ENCODE measurements at places on chromosomes 11 and 22.

DNA sequence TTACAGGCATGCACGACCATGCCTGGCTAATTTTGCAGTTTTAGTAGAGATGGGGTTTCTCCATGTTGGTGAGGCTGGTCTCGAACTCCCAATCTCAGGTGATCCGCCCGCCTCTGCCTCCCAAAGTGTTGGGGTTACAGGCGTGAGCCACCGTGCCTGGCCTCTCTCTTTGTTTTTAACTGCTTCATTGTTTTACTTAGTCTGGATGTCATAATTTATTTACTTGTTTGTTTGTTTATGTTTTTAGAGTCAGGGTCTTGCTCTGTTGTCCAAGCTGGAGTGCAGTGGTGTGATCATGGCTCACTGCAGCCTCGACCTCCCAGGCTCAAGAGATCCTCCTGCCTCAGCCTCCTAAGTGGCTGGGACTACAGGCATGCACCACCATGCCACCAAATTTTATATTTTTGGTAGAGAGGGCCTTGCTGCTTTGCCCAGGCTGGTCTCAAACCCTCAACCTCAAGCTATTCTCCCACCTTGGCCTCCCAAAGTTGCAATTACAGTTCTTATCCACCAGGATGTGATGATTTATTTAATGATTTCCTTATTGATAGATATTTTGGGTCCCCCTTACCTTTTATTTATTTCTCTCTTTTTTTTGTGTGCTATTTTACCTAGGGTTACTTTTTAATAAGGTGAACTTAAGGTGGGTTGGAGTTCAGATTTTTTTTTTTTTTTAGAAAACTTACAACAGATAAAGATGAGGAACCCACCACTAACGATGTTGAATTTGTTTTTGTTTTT is 52.6 kb upstream of the ADA2 start:
- no peak for DNase-seq

- DNase-seq, result no peak
Observed at GRCh38 chr22:17890245-17890671, 116.0 kb upstream of the BID start.

GRCh38 chr11:95499516-95500135 is 268.6 kb upstream of the SESN3 start:
- no peak for DNase-seq

DNA sequence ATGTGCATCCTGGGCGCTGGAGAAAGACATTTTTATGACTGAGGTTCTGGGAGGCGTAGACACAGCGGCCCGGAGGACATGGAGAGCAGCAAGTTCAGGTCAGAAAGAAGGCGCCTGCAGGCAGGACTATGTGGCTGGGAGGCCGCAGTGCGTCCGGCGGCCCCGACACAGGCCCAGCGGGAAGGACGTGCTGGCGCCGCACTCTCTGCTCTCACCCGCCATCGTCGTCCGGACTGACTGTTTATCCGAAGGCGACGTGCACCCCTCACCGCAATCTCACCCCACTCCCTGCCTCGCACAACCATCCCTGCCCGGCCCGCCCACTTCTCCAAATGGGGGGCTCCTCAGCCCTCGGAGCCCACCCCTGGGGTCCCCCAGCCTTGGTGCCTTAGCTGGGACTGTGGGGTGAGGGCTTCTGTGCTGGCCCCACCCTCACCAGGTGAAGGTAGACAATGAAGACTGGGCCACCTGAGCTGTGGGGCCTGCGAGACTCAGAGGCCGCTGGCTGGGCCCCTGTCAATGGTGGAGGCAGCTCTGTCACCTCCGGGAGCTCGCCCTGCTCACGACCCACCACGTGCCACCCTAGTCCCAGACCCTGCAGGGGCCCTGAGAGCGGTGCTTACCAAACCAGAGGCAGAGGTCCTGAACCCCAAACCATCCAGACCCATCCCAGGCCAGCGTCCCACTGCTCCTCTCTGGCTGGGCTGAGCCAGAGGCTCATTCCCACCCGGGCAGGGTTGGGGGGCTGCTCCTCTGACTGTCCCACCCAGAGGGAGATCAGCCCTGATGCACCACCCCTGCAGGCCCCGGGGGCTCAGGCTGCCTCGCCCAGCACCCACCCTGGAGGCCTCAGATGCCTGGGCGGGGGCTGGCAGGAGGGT is 16.2 kb upstream of the MUC5B start:
- no peak for DNase-seq

DNA sequence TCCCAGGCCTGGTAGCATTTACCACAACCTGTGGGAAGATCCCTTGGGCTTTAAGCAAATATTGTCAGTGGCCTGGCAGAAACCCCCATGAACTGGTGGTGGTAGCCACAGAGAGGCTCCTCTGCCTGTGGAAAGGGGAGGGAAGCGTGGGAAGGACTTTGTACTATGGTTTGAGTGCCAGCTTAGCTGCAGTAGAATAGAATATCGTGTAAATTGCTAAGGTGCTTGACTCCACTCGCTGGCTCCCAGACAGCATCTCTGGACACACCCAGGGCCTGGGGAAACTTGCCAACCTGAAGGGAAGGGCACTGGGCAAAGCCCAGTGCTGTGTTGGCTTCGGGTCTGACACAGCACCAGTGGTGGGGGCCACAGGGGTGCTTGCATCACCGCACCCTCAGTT is 52.6 kb downstream of the XRRA1 start:
- no peak for DNase-seq
